ENCODE measurements at places on chromosomes 3 and 15.

DNA sequence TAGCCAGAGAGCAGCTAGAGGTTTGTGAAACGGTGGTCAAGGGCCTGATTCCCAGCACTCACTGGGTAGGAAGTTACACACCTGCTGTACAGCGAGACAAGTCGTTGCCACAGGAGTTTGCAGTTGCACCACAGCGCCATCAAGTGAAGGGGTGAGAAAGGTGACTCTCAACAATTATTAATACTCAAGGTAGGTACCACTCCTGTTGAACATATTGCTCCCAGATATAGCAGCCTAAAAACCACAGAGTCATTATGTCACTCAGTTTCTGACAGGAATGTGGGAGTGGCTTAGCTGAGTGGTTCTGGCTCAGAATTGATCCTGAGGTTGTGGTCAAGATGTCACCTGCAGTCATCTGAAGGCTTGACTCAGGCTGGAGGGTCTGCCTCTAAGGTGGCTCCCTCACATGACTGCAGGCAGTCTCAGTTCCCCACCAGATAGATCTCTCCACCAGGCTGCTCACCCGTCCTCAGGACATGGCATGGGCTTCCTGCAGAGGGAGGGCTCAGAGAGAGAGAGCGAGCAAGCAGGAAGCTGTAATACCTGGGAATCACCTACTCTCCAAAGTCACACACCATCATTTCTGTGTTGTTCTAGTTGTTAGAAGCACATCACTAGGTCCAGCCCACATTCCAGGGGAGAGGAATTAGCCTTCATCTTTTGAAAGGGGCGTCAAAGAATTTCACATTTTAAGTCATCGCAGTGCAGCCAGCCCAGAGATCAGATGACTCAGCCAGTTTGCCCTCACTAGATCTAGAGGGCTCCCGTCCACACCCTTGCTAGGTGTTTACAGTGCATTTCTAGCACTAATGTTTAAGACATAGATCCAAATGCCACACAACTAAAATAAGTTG lies 17.0 kb upstream of the ANO10 start:
- peak; percentile 55 for DNase-seq

DNA sequence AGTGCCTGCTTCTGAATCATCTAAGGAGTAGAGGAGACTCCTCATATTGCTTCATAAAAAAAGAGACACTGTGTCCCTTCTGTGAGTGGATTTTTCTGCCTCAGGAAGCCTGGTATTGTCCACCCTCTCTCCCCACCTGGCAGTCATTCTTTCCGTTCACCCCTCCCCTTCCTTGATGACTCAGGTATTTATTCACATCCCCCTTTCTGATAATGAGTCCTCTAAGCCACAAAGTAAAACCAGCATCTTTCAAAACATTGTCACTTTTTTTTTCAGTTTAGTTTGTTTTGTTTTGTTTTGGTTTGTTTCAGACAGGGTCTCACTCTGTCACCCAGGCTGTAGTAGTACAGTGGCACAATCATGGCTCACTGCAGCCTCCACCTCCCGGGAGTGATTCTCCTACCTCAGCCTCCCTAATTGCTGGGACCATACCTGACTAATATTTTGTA lies 65.2 kb upstream of the UBE2E1 start:
- DNase-seq, result peak; percentile 53

DNA sequence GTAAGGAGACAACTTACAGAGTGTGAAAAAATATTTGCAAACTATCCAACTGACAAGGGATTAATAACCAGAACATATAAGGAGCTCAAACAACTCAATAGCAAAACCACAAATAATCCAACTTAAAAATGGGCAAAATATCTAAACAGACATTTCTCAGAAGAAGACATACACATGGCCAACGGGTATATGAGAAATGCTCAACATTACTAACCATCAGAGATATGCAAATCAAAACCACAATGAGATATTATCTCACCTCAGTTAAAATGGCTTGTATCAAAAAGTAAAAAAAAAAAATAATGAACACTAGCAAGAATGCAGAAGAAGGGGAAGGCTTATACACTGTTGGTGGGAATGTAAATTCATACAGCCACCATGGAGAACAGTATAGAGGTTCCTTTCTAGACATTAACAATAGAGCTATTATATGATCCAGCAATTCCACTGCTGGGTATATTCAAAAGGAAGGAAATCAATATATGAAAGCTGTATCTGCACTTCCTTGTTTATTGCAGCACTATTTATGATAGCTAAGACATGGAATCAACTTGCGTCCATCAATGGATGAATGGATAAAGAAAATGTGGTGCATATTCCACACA lies 998.6 kb downstream of the NAALADL2 start:
- DNase-seq, result no peak

- DNase-seq, result no peak
Measured at GRCh38 chr3:139715743-139716360, 38.1 kb upstream of the NMNAT3 start.

DNA sequence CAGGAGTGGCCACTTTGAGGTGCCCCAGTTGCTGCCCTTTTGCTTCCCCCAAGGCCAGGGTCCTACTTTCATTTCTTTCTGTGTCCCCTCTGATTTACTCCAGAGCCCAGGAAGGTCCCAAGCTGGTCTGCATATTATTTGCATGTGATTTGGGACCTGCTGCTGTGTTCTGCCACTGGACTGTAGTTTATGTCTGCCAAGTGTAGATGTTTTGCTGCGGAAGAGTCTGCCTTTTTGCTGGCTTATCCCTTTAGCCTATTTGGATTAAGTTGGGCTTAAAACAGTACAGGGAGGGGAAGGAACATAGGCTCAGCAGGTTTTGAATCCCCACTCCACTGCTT lies 21.4 kb downstream of the NOX5 start:
- no peak for DNase-seq

- DNase-seq, result no peak
Measured at GRCh38 chr3:43257850-43258249, 28.5 kb upstream of the SNRK start.

- DNase-seq, result no peak
Measured at GRCh38 chr3:117278424-117279190, 569.0 kb downstream of the TUSC7 start.

GRCh38 chr3:170713653-170714052 lies 127.8 kb upstream of the SLC7A14 start:
- no peak for DNase-seq

GRCh38 chr15:48603922-48604321 lies 41.6 kb downstream of the FBN1 start:
- DNase-seq, result no peak

GRCh38 chr3:27880969-27881892 lies 159.1 kb upstream of the EOMES start:
- peak; percentile 41 for DNase-seq

DNA sequence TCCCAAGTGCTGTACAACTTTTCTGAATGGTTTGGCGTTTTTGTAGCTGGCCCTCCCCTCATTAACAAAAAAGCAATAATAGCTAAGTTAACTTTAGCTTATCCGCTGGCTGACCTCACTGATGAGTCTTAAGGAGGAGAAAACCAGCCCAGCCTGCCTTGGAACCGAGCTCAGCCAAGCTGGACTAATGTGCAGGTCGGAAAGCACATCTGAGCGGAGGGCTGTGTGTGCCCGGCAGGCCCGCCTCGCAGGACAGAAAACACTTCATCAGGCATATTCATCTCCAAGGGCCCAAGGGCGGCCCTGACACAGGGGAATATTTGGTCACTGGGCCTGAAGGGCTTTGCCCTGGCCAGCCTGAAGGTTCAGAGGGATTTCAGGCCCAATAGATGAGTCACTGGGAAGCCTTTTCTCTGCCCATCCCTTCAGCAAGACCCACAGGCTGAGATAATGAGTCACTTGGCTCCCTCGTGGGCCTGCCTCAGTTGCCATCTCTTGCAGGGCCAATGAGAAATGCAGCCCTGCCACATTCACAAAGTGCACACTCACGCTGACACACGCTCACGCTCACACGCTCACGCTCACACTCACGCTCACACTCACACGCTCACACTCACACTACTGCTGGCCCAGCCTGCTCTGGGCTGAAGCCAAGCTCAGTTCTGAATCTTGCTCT lies 75.1 kb downstream of the SLC12A8 start:
- no peak for DNase-seq

- DNase-seq, result no peak
Measured at GRCh38 chr3:150970665-150971324, 1.7 kb downstream of the CLRN1 start.

DNA sequence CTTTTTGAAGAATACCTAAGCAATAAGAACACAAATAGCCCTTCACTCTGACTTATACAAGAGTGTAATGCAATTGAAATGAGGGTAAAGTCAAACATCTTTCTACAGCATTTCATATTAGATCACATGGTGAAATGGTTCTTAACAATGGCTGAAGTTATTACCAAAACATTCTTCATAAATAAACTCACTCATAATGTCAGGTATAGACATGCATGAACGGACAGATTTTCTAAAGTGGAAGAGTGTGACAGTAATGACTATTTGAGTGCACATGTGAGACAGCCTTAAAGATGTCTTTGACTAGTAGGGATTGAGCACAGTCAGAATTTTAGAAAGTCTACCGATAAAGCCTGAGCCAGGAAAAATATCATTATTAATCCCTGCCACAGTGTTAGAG lies 471.0 kb downstream of the ZPLD1 start:
- no peak for DNase-seq

GRCh38 chr3:151307583-151308488 lies 8.8 kb downstream of the GPR87 start:
- DNase-seq, result no peak

- no peak for DNase-seq
Measured at GRCh38 chr3:157117875-157118654, 41.9 kb downstream of the CCNL1 start.

GRCh38 chr15:31554261-31554660 lies 227.6 kb downstream of the KLF13 start:
- DNase-seq, result no peak

- DNase-seq, result no peak
Measured at GRCh38 chr3:69419276-69419675, 33.4 kb upstream of the FRMD4B start.

- DNase-seq, result no peak
Measured at GRCh38 chr3:32708672-32709283, 23.8 kb downstream of the CNOT10 start.

GRCh38 chr3:59877263-59878037 lies 827.6 kb upstream of the CFAP20DC start:
- DNase-seq, result no peak

DNA sequence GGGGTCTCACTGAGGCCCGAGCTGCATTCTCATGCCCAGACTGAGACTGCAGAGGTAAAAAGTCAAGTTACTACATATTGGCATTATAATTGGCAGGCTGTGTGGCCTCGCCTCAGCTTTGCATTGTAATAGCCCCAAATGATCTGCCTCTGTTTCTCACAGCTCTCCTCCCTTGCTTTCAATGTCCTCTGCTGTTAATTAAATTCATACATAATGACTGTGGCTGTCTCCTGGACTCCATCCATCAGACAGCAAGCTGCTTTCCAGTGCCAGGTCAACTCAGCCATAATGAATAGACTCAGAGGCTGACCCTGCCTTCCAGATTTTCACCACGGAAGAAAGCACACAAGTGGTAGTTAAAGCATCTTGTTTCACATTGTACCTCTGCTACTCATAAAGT lies 7.6 kb upstream of the RTP4 start:
- DNase-seq, result no peak

DNA sequence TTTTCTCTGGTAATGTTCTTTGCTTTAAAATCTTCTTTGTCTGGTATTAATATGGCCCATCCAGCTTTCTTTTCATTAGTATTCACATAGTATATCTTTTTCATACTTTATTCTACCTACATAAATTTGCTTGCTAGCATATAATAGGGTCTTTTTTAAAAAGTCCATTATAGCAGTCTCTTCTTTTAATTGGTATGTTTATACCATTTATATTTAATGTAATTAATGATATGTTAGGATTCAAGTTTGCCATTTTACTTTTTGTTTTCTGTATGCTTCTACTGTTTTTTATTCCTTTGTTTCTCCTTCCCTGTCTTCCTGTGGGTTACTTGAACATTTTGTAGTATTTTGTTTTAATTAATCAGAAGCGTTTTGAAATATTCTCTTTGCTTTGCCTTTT lies 89.0 kb downstream of the CHCHD6 start:
- no peak for DNase-seq

GRCh38 chr3:21979706-21980105 lies 228.7 kb upstream of the ZNF385D start:
- no peak for DNase-seq

DNA sequence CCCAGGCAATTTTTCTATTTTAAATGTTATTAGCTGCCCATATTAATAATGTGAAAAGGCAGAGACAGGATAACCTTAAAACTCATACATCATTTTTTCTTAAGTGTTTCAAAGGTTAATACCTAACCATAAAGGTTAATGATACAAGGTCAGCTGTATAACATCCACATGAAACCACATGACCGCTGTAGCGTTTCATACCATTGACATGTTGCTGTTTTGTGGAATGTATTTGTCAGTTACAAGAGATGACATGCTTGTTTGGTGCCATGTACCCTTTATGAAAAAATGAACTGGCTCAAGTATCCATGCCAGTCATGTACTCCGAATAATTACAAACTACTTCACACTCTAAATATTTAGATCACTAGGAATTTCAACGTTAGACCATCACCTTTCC lies 207.4 kb downstream of the FMN1 start:
- no peak for DNase-seq

DNA sequence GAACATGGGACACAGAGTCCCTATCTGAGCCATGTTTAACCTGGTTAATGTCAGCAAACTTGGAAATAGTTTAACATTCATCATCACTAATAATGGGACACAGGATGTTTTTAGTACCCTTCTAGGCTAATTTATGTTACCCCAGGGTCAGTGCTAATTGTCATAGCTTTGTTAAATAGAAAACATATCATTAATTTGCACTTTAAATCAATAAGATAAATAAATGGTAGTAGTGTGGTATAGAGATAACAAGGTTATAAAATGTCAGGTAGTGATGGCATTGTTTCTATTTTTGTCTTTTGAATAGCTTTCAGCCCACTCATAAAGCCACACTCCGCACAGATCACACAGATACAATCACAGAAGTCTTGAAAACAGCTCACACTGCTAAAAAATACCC lies 534.9 kb downstream of the MECOM start:
- DNase-seq, result no peak

GRCh38 chr3:148319161-148319915 lies 378.4 kb upstream of the AGTR1 start:
- DNase-seq, result no peak

- no peak for DNase-seq
Measured at GRCh38 chr3:30970183-30970582, 75.7 kb upstream of the GADL1 start.

DNA sequence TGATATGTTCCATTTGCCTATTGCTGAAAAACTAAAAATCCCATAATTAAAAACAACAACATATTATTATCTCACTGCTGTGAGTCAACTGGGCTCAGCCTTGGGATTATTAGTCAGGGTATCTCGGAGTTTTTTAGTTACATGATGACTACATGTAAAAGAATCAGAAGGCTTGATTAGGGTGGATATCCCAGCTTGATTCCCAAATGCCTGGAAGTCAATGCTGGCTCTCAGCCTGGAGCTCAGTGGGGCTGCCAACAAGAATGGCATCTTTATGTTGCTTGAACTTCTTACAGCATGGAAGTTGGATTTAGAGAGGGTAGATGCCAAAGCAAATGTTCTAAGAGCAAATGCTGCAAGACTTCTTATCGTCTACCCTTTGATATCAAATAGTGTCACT lies 278.5 kb downstream of the PLOD2 start:
- DNase-seq, result no peak

- DNase-seq, result no peak
Measured at GRCh38 chr3:62454916-62455315, 81.6 kb upstream of the FEZF2 start.
